Activated T-cell treated with anti-CD3 and anti-CD28 coated beads, Interleukin-2, amount 50 U/mL, for 4 hours (primary cell): ENCODE measurements at places on chromosomes 6 and 20.

DNA sequence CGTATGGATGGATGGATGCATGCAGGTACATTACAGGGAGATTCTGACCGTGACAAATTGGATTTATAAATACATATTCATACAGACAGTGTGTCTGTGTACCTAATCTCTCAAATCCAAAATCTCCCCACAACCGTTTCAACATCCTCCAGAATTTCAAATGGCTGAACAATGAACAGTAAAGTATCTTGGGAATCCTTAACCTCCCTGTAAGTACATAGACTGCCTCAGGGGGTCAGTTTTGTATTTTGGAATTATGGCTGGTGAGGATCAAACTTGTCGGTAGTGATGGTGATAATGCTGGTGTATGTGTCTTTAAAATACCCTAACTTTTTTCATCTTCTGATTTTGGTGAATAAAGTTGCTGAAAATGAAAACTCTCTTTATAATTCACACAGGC lies 246.2 kb downstream of the FOXC1 start:
- DNase-seq = no peak

- DNase-seq = no peak
Measured at GRCh38 chr6:45728674-45729073, 287.0 kb downstream of the CLIC5 start.

- no peak for DNase-seq
Measured at GRCh38 chr6:121810158-121811032, 374.9 kb downstream of the GJA1 start.

DNA sequence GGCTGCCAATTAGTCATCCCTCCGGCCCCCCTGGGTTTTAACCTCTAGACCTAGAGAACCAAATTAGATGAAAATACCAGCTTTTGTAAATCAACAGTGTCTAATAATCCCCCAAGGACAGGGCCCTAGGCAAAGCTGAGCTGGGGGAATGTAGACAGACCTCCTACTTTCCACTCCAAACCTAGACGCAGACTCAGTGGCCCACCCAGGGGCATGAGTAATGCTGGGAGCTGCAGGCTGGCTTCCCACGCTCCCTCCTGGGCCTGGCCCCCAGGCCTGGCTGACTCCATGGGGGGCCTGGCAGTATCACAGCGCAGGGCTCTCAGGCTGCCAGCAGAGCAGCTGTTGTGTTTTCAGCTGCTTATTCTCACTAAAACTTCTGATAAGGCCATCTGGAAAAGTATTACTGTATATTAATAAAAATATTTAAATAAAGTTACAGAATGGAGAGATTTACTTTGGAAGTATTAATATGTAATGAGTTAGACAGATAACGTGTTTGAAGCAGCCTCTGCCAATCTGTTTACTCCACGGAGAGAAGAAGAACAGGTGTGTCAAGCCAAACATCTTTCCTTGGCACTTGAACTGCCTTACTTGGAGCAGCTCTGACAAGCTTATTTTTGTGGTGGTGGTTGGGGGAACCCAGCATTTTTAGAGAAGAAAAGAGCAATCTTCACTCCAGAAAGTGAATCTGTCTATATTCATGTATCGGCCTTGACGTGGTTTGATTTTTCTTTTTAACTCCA lies 144.0 kb upstream of the AGPAT4 start:
- DNase-seq = no peak

GRCh38 chr20:6579824-6580223 lies 187.7 kb upstream of the BMP2 start:
- DNase-seq = no peak

DNA sequence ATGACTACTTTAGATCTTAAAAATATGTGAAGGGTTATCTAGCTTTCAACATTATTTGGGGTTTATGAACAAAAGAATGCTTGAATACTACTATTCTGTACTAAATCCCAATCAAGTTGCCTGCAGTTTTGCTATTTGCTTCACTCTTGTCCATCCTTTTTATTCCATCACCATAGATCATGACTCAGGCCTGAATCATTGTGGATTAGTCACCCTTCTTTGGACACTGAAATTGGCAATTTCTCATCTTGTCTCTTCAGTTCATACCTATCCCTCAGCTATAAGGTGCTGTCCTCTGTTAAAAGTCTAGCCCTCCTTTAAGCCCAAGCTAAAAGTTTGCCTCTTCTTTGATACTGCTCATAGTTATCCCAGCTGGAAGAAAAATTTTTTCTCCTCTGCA lies 199.1 kb downstream of the CENPW start:
- no peak for DNase-seq
